Prostate gland (tissue), 2 donors: ENCODE measurements at places on chromosomes 4 and X. TPM values are rescaled to one million over a fixed set of nuclear protein-coding genes. Genes with fewer than 3 reads are reported as not detected.

MAOA gene
- 70.7 TPM for total RNA-seq

S100G gene
- total RNA-seq: not detected

LDB2 gene
- total RNA-seq: 6.0 TPM

CXorf58 gene
- not detected for total RNA-seq

SLC9B1 gene
- 9.3 TPM for total RNA-seq

MID1 gene
- total RNA-seq: 14.6 TPM

- no peaks in the 10 kb centered on the region for H3K4me1 ChIP-seq
- H3K27me3 ChIP-seq: no peaks in the 10 kb centered on the region
- no peak overlapping the region for H3K27ac ChIP-seq
- no peaks in the 10 kb centered on the region for H3K36me3 ChIP-seq
- H3K4me3 ChIP-seq: no peak overlapping the region
Observed at GRCh38 chr4:100894339-100894870, 376.6 kb upstream of the EMCN start.

DNA sequence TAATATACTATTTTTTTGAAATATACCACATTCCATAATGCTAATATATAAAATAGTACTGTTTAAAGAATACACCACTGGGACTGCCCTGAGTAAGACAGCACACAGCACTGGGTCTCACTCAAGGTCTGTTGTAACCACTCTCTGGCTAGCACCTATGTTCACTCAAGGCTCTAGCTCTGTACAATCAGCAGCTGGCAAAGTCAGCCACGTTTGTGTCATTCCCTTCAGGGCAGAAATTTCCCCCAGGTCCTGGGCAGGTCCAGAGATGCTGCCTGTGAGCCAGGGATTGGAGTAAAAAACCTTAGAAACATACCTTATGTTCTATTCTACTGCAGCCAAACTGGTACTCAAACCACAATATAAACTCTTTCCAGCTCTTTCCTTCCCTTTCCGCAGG lies 1160.2 kb upstream of the ADGRL3 start:
- H3K4me3 ChIP-seq: no peak overlapping the region
- H3K36me3 ChIP-seq: no peaks in the 10 kb centered on the region
- DNase-seq: no peak
- no peak overlapping the region for H3K27ac ChIP-seq

DNA sequence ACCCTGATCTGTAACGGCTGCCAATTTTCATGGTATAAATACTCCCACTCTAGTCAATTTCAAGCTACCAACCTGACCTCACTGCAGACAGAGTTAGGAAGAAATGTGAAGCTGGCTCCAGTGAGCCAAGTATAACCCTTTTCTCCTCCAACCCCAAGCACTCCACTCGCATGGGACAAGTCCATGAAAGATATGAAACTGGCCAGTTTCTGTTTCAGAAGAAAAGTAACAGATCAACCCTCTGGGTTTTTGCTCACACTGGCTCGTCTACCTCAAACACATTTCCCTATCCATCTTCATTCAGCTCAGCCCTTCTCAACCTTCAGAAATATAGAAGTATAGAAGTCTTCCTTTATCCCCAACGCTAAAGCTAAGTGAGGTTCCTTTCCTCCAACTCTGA lies 82.4 kb upstream of the NDP start:
- H3K27ac ChIP-seq: no peak overlapping the region
- H3K4me1 ChIP-seq: no peaks in the 10 kb centered on the region
- no peak overlapping the region for H3K4me3 ChIP-seq
- no peak for DNase-seq
- no peaks in the 10 kb centered on the region for H3K36me3 ChIP-seq

DNA sequence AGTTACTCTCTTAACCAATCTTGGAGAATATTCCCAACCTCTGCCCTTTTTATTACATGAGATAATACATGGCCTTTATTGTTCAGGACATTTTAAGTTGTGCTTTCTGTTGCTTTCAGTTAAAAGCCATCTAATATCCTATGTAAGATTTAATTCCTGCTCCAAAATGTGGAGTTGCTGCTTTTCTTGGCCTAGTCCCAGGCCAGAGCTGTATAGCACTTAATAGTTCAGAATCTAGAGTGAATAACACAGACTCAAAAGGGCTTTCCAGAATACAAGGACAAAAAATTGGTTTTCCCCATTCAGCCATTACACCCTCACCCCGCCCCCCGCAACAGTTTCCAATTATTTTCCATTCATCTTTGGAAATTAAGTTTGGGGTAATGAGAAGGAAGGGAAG lies 144.3 kb upstream of the SMAD1 start:
- DNase-seq: no peak
- H3K4me3 ChIP-seq: no peak overlapping the region
- no peaks in the 10 kb centered on the region for H3K27me3 ChIP-seq
- no peaks in the 10 kb centered on the region for H3K36me3 ChIP-seq
- H3K4me1 ChIP-seq: no peaks in the 10 kb centered on the region

- no peaks in the 10 kb centered on the region for H3K4me1 ChIP-seq
- DNase-seq: no peak
- H3K4me3 ChIP-seq: no peak overlapping the region
- no peaks in the 10 kb centered on the region for H3K36me3 ChIP-seq
- H3K27me3 ChIP-seq: no peaks in the 10 kb centered on the region
- H3K27ac ChIP-seq: no peak overlapping the region
Observed at GRCh38 chrX:132877954-132878536, 80.4 kb downstream of the HS6ST2 start.

GRCh38 chr4:16833722-16834121 lies 64.7 kb downstream of the LDB2 start:
- H3K27ac ChIP-seq: no peak overlapping the region
- no peak for DNase-seq
- H3K36me3 ChIP-seq: no peaks in the 10 kb centered on the region
- H3K27me3 ChIP-seq: no peaks in the 10 kb centered on the region
- H3K4me1 ChIP-seq: no peaks in the 10 kb centered on the region

DNA sequence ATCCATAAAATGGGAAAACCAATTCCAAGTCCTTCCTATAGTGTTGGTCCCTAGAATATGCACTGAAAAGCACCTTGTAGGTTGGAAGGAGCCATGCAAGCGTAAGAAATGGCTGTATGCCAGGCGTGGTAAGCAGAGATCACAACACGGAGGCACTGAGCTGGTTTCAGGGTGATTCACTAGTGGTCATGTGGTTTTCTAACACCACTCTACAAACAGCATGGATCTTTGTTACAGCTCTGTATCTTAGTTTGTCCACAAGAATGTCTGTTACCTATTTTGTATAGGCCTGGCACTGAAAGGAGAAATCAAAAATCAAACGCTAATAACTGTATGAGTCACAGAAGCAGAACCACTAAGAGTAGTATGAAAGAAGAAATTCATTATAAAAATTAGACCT lies 71.9 kb downstream of the MAGEB17 start:
- DNase-seq: no peak
- no peak overlapping the region for H3K4me3 ChIP-seq
- H3K36me3 ChIP-seq: no peaks in the 10 kb centered on the region
- no peak overlapping the region for H3K27ac ChIP-seq
- no peaks in the 10 kb centered on the region for H3K4me1 ChIP-seq

DNA sequence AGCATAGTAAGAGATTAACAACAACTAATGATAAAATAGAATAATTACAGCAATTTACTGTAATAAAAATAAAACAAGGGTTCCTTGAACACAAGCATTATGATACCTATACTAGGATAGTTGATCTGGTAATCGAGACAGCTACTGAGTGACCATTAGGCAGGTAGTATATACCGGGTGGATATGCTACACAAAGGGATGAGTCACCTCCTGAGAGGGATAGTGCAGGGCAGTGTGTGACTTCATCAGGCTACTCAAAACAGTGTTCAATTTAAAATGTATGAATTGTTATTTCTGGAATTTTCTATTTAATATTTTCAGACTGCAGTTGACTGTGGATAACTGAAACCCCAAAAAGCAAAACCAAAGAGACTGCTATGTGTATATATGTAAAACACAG lies 9.7 kb upstream of the ANTXR2 start:
- H3K36me3 ChIP-seq: no peaks in the 10 kb centered on the region
- H3K4me1 ChIP-seq: no peaks in the 10 kb centered on the region
- H3K27me3 ChIP-seq: no peaks in the 10 kb centered on the region
- no peak overlapping the region for H3K27ac ChIP-seq
- H3K4me3 ChIP-seq: no peak overlapping the region

DNA sequence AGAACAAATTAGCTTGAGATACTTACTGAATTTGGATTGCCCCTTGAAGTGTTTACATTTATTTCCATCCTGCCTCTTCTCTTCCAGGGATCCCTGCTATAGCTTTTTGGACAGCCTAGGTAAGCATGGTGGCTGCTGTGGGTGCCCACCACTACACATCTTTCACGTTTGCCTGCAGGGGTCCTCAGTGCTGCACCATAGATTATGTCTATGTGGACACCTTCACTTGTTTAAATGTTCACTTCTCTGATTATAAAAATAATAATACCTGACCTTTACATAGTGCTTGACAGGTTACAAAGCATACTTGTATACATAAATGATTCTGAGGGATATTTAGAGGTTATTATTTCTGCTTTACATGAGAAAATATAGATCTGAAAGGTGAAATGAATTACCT lies 67.9 kb upstream of the SLC4A4 start:
- no peaks in the 10 kb centered on the region for H3K36me3 ChIP-seq
- H3K4me3 ChIP-seq: no peak overlapping the region
- H3K27ac ChIP-seq: no peak overlapping the region
- no peak for DNase-seq

DNA sequence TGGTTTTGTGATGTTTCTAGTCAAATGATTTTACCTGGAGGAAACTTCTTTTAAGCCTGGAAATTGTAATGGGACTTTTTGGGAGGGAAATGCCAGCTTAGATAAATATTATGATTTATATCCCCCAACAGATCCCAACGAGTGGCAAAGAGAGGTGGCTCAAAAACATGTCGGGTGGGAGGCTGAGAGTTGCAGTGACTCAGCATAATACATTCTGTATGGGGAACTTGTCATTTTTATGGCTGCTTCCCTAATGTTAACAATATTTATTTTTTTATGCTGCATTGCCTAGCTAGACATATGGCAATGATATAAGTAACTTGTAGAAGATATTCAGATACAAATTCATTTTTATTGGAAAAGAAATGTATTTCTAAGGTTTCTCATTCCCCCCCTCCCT lies 219.0 kb downstream of the ARHGAP10 start:
- no peaks in the 10 kb centered on the region for H3K27me3 ChIP-seq
- no peak for DNase-seq
- no peaks in the 10 kb centered on the region for H3K4me1 ChIP-seq

DNA sequence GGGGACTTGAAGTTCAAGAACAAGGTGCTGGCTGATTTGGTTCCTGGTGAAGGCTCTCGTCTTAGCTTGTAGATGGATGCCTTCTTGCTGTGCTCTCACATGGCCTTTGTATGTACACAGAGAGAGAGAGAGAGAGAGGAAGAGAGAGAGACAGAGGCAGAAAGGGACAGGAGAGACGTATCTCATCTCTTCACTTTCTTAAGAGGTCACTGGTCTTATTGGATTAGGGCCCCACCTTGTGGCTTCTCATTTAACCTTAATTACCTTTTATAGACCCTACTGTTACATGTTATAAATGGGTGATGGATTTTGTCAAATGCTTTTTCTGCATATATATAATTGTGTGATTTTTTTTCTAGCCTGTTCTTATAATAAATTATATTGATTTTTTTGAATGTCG lies 1444.2 kb downstream of the ADGRL3 start:
- H3K27ac ChIP-seq: no peak overlapping the region
- H3K36me3 ChIP-seq: no peaks in the 10 kb centered on the region
- DNase-seq: no peak
- no peak overlapping the region for H3K4me3 ChIP-seq
